Hepatic stellate cell (primary cell): ENCODE measurements at places on chromosomes 5 and 9.

- DNase-seq: no peak
Observed at GRCh38 chr5:12848709-12849108, 944.5 kb upstream of the CTNND2 start.

- no peak for DNase-seq
Observed at GRCh38 chr5:115733607-115734006, 82.9 kb downstream of the CDO1 start.

GRCh38 chr5:178247481-178248456, 15.2 kb upstream of the PHYKPL start:
- no peak for DNase-seq

DNA sequence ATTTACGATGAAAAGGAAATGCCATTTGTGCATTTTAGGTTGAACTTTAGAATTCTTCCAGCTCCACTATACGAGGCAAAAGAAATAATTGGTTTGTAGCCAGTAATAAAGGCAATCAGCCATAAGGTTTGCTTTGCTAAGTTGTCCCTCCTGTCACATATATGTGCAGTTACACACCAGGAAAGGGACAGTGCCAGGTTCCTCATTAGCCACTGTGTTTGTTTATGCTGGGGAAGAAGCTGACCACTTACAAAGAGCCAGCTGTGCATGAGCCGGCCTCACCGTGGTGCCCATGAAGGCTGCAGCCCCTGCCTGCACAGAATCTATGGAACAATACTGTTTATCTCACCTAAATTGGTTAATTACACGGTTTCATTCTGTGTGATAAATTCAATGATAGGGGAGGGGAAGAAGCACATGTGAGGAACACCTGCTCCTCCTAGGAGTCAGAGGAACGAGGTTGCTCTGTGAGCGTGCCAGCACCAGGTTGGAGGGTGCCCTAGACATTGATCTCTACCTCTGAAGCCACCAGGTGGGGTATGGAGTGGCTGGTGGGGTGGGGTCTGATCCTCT, 173.8 kb upstream of the DAP start:
- DNase-seq: no peak

DNA sequence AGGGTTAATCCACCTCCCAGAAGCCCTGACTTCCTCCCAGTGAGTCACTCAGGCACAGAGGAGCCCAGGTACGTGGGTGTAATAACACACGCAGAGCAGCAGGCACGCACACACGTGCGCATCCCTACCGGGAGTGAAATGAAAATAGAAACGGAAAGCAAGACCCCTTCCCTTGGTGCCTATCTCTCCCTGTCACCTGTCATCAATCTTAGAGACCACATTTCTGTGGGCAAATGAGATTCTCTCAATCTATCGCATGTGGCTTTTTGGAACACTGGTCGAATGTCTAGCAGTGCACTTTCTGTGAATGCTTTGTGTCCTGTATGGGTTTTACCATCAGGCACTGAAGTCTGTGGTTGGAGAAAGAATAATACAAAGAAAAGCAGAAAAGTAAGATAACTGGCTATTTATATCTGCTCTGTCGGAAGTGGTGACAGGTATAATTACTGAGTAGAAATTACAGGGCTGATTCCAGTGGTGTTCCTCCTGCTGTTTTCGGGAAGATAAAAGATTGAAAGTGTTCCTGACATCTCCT, 137.7 kb upstream of the GRIA1 start:
- DNase-seq: no peak

DNA sequence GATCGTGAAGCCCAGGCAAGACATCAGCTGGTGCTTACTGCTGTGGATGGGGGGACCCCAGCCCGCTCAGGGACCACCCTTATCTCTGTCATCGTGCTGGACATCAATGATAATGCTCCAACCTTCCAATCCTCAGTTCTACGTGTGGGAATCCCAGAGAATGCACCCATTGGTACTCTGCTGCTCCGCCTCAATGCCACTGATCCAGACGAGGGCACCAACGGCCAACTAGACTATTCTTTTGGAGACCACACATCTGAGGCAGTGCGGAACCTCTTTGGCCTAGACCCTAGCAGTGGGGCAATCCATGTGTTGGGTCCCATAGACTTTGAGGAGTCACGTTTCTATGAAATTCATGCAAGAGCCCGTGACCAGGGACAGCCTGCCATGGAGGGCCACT, 960 bp downstream of the PCDHGC5 start:
- DNase-seq: no peak

DNA sequence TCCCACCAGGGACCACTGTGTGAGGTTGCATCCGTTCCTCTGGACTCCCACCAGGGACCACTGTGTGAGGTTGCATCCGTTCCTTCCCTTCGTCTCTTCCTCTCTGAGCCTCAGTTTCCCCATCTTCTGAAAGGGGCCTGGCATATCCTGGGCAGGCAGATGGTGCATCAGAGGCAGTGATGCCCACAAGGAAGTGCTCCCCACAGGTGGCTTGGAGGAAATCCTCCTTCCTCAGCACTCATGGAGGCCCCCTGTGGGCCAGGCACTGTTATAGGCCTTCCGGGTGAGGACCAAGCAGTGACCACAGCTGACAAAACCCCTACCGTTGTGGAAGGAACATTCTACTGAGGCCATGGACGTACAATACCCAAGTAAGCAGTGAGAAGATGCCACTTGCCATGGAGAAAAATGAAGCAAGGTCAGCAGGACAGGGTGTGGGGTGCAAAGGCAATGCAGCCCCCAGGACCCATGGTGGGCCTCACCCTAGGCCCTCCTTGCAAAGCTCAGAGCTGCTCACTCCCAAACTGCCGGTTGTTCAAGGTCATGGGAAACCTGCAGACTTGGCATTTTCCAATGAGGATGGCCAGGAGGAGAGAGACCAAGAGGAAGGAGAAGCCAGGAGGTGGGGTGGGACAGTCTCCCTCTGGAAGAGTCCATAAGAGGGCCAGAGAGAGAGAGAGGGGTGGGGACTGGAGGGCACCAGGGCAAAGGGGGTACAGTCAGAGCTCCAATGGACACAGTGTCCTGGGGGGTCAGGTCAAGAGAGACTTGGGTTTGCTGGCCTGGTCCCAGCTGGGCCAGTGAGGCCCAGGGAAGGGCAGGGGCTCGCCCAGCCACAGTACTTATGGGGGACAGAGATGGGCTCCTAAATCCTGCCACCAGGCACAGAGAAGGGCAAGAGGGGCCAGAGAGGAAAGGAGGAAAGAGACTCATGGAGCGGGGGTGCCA, 51.1 kb downstream of the C9orf50 start:
- peak; percentile 46 for DNase-seq

GRCh38 chr9:113205432-113205831, 15.6 kb downstream of the FKBP15 start:
- DNase-seq: no peak

DNA sequence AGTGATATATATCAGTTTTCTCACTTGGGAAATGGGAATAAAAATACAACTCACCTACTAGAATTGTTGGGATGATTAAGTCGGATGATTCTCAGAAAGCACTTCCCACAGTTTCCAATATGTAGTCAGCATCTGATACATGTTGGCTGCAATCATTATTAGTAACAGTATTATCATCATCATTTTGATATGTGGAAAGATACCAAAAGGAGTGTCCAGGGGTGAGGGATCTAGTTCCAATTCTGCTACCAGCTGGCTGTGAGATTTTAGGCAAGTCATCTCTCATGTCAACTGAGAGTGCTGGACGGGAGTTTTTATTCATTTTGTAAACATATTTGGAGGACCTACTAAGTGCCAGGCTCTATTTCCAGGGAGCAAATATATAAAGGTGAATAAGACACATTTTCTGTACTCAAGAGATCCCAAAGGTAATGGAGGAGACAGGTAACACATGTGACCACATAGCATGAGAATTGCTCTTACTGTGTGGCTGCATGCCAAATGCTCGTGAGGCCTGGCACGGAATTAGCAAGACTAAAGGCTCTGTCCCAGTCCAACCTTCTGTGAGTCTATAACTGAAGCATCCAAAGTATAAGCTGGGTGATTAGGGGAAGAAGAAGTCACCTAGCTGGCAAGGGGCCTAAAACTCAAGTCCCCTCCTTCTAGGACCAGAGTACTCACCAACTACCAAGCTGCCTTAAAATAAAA, 83.0 kb downstream of the GRIA1 start:
- no peak for DNase-seq

DNA sequence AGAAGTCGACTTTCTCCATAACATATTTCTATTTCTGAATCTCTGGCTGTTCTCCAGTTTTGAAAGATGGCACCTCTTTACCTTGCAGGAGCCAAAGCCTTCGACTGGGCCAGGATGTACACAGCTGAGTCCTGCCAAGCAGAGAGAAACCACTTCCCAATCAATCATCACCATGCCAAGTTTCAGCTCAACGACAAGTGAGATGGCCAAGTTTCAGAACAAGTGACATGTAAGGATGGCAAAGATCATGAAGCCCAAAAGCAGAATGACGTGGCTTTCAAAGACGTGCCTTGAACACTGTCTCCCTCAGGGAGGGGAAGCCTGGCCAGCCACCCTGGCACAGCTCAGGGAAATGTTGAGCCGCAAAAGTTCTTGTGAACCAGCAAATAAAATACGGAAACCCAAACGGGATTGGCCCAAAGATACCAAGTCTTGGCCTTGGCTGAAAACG, 17.7 kb downstream of the STK10 start:
- no peak for DNase-seq

- no peak for DNase-seq
Observed at GRCh38 chr5:179779826-179780225, 14.0 kb upstream of the LTC4S start.

DNA sequence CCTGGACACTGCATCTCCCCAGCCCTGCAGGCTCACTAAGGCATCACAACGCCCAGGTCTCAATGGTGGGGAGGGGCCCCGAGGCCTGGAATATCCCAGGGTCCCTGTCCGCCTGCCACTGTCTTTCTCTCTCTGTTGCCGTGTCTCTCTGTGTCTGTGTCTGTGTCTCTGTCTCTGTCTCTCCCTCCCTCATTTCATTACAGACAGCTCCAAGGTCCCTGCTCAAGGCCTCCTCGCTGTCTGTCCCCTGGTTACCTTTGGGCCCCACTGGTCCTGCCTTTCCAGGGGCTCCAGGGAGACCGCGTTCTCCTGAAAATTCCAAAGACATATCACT, 3.2 kb downstream of the FCN1 start:
- no peak for DNase-seq

DNA sequence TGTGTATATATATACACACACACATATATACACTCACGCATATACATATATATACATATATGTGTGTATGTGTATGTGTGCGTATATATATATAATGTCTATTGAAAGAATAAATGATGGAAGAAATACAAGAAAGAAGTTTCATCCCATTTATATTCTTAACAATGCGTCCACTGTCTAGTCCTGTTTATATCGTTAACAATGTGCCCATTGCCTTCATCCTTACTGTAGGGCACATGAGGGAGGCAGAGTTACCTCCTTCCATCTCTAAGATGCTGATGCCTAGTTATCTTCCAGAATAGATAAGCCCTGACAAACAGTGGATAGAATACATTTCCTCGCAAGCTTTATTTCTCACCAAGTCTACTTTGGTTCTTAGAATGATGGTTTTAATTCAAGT, 389.8 kb upstream of the SEMA6A start:
- no peak for DNase-seq

GRCh38 chr5:133727636-133728035, 115.3 kb upstream of the FSTL4 start:
- no peak for DNase-seq

DNA sequence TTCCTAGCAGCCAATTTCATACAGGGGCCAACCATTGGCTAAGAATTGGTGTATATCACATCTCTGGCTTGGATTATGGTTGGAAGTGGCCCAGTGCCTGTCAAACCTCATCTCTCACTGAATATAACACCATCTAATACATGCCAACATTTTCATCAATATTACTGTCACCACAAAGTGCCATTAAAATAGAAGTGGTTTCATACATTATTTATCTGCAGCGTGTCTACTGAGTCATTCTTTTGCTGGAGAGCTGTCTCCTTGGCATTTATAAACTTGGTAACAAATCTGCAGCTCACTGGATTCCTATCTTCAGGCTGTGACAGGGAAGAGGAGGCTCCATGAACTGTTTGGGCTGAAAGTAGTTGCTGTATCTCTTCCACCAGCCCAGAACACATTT, 70.9 kb downstream of the PTTG1 start:
- no peak for DNase-seq

DNA sequence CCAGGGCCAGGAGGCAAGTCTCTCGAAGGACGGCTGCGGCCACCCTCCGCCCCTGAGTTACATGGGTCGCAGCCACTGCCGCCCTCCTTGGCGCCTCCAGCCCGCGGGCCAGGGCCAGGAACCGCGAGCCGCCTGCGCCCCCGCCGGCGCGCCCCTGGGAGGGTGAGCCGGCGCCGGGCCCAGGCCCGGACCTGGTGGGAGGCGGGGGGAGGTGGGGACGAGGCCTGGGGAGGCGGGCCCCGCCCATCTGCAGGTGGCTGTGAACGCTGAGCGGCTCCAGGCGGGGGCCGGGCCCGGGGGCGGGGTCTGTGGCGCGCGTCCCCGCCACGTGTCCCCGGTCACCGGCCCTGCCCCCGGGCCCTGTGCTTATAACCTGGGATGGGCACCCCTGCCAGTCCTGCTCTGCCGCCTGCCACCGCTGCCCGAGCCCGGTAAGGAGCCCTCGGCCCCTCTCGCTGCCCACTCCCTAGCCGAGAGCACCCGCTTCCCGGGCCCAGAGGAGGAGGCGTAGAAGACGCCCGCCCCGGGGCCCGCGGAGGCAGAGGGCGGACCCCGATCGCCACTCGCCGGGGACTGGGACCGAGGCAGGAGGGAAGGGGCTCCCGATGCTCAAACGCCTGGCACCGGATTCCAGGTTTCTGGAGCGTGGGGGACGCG, at the start of gene ASS1:
TSS of gene ASS1 (plus strand) at position 397 of the 657 bp plus-strand sequence. CDS start 7,268 bp downstream, outside the sequence.
- DNase-seq: no peak

- DNase-seq: no peak
Observed at GRCh38 chr5:108786806-108787483, 39.2 kb downstream of the FER start.

DNA sequence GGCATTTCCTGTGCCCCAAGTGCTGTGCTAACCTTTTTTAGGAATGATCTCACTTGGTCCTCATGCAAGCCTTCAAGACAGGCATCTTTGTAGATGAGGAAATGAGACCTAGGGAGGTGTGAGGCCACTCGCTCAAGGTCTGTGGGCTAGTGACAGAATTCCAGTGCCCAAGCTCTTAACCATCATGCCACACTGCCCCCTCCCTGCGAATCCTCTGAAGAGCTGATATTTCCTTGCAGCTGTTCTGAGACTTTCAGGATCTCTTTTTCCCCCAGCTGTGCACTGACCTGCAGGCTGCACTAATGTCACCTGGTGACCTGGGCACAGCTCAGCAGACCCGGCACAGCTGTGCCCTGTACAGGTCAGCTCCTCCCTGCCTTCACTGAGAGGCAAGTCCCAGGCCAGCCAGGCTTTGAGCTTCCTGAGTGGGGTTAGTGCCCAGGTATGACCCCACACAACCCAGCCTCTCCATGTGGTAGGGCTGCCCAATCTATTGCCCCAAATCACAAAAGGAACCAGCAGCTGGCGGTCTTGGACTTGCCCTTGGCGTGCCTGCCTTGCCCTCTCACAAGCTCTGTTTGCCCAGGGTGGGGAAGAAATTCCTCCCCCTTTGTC, 32.7 kb downstream of the MORN5 start:
- DNase-seq: no peak
